ENCODE measurements at places on chromosomes 1 and 21.

DNA sequence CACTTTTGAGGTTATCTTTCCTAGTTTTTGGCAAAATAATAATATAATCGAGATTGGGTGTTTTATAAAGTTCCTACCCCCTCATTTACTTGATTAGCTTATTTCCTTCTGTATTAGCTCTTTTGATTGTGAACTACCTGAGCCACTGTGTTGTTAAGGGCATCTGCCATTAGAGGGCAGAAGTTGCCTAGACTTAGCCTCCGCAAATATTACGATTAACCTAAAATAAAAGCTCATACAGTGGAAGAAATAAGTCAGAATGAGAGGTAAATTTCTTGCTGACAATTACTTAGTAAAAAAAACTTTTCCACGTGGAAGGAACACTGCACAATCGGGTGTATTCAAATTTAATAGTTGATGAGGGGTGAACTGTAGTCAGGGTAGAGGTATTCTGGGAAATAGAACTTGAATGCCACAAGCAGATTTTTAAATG is 2.3 kb downstream of the H3-3A start:
- DNase-seq, result peak; percentile 70

DNA sequence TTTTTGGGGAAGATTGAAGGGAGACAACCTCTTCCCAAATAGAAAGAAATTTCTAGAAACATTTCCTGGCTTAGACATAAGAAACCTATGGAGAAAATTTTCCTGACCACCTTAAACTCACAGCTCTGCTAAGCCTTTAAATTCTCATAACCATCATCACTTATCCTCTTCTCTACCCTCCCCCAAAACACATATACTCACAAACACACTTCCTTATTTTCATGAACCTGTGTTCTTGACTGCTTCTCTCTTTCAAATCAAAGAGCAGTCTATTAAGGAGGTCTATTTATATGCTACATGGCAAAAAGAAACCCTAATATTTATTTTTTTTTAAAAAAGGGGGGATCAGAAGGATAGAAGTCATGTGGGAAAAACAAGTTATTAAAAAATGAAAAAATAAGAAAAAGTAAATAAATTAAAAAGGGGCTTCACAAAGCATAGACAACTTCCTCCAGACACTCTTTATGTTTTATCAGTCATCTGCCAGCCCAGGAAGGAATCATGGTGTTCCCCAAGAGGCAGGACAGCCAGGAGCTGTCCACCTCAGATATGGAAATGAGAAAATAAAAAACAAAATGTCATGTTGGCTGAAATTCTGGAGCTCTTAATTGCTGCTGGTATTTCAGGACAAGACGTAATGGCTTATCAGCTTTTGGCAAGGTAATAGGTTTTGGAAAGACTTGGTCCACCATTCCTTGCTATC is 12.8 kb upstream of the RGS2 start:
- no peak for DNase-seq

DNA sequence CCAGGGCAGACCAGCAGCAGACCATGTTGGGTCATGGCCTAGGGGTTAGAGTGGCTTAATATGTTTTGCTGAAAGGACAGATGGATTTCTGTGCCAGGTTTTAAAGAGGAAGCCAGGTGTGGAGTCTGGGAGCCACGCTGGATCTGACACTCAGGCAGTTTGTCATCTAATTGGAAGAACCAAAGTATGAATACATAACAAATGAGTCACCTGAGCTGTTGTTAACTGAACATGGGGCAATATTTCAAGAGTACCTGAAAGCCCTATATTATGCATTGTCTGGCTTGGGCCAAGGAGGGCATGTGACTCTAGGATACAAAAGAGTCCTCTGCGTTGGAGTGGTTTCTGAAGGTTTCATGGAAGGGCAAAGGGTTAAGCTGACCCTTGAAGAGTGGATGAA is 70.6 kb downstream of the LMO4 start:
- DNase-seq, result no peak

GRCh38 chr1:209150114-209150513 is 433.4 kb upstream of the CAMK1G start:
- DNase-seq, result no peak

GRCh38 chr1:110173466-110174105 is 23.3 kb downstream of the SLC6A17 start:
- DNase-seq, result no peak

- DNase-seq, result peak; percentile 81
Observed at GRCh38 chr1:165592945-165593823, 37.9 kb upstream of the MGST3 start.

Data from CD4-positive, alpha-beta T cell treated with Interleukin-4 for 4 hours (primary cell).